ENCODE measurements at places on chromosomes 4 and X.

GRCh38 chr4:15963001-15963451 is at the start of gene FGFBP2:
Gene FGFBP2 (minus strand): TSS chr4:15963175. CDS start chr4:15963129, 46 bp downstream.
- DNase-seq: peak; percentile 74

GRCh38 chrX:125977851-125978250 is 188.2 kb downstream of the DCAF12L2 start:
- no peak for DNase-seq

DNA sequence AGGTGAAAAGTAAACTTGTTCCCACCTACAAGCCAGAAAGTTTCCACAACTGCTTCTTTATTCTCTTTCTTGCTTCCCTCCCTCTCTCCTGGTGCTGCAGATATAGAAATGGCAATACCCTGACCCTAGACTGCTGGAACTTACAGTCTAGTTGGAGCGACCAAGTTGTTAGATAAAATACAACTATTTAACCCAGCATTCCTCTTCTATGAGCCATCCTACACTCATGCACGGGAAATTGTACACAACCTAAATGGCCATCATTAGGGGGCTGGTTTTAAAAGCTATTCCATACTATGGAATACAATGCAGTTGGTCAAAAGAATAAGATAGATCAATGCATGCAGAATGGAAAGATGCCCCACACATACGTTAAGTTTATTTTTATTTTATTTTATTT is 41.1 kb downstream of the PJA1 start:
- DNase-seq: peak; percentile 48

- DNase-seq: peak; percentile 68
Measured at GRCh38 chr4:156312261-156312847, 358.7 kb upstream of the CTSO start.

- no peak for DNase-seq
Measured at GRCh38 chr4:13386405-13387107, 97.6 kb downstream of the RAB28 start.

DNA sequence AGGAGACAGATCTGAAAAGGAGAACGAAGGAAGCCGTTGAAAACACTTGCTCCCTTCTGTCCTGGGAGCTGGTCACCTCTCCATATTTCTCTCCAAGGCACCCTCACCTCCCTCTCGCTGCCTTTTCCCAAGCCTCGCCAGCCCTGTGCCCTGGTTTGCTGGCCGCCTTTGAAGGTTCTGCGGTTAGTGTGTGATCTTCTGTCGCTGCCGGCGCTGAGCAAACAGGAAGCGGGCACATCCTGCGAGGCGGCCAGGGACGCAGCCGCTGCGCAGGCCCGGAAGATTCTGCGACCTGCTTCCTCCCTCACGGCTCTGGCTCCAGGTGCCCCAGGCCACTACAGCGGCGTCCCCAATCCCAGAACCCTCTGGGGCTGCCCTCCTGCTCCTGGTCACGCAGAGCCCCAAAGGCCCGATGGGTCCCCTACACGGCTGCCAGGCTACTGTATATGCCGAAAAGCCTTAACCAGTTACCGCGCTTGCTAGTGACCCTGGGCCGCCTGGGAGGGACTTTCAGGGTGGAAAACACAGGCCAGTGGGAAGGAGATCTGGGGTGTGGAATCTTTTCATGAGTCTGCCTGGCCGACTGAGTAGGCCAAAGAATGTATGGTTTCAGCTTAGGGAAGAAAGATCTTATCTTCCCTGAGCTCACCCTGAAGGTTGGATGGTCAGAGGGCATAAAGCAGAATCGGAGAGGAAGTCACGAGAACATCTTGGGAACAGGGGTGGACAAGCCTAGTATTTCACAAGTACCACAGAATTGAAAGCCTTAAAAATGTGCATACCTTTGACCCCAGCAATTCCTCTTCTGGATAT is 2.3 kb upstream of the SASH3 start:
- DNase-seq: no peak

DNA sequence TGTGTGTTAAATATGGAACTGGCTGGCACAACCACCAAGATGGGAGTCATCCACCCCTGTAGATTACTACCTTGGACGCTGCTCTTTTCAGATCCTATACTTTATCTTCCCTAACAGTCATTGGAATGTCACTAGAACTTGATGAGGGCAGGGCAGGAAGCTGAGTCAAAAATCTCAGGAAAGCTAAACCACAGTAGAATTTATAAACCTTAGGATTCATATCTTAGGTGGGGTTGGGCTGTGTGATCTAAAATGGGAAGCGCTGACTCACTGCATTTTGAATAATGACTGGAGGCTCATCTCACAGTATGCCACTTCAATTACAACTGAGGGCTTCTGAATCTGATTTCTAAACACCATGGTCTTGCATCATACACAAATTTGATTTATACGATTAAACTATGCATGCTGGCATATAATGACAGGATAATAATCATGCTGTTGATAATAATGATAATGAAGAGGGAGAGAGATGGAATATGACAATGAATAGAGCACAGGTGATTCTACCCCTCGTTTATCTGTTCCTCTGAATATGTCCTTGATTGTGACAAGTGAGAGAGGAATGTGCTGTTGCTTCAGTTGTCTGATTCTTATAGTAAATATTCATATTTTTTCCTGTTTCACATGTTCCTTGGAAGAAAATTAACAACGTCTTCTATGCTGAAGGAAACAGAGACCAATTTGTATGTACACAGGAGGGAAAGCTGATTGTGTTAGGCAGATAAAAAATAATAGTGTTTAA is 270.3 kb upstream of the HS3ST1 start:
- DNase-seq: peak; percentile 25

DNA sequence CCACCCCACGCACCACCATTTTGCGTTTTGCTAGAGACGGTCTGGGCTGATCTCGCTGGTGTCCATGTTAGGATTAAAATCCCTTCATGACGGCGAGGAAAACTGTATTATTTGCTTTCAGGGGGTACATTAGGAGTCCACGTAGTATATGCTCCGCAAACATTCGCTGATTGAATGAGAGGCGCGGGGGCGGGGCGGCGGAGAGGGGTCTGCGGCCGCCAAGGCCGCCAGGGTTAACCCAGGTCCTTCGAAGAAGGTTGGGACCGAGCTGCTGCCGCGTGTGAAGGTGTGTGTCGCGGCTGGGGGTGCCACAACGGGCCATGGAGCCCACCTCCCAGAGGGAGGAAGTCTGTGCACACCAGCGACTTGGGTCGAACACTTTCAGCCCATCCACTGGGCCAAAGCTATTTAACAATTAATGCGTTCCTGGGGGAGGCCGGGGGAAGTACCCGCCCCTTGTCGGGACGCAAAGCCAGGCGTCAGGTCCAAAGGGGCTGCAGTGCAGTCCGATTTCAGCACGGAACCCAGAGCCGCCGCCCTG is 6.4 kb upstream of the PITX2 start:
- DNase-seq: no peak

DNA sequence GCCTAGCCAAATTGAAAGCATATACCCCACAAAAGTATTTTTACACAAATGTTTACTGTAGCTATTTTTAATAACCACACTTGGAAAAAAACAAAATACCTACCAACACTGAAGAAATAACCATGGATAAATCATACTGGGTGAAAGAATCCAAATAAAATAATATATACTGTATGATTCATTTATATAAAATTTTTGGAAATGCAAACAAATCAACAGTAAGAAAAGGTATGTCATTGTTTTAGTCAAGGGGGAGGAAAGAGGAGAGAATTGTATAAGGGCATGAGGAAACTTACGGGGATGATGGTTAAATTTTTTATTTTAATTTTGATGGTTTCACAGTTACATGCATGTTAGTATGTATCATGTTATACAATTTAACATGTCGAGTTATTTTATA is 557.8 kb downstream of the TECRL start:
- no peak for DNase-seq
